Natural killer cell (primary cell): ENCODE measurements at places on chromosomes 11 and 22.

DNA sequence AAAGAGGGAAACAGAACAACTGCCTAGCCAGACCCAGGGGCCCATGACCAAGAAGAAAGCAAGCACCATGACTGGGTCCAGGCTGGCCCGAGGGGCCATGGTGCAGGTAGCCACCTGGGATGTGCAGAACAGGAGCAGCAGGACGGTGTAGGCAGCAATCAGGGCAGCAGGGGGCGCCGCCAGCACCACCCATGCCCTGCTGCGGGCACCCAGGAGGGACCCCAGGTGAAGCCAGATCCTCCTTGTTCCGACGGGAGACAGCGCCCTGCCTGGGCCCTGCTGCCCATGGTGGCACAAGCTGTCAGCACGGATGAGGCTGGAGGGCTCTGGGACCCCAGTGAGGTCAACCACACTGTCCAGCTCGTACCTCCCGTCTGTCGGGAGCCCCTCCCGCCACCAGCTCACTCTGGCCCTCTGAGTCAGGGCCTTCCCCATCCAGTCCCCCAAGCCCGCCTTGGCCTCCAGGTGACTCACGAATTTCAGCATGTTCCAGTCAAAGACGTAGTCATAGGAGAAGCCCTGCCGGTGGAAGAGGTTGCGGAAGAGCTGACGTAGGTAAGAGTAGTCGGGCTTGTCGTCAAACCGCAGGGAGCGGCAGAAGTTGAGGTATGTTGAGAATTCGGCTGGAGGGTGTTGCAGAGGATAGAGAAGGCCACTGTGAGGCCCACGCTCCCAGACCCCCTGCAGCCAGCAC is 18.8 kb downstream of the CSNK1E start:
- peak; percentile 47 for DNase-seq

DNA sequence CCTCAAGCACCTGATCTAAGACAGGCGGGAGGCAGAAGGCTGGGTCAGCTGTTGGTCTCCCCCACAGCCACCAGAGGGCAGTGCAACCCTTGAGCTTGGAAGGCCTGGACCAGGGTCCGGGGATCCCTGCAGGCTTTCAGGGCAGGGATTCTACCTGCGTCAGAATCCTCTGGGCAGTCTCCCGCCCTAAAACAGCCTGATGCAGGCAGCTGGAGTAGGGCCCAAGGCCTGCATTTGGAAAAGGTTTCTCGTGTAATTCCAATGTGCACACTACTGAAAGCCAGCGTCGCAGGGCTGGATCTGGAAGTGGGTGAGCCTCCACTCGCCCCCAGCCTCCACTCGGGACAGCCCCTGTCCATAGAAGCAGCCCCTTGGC is 31.8 kb downstream of the BID start:
- DNase-seq: peak; percentile 85

GRCh38 chr11:86932924-86933875 is 22.0 kb downstream of the FZD4 start:
- no peak for DNase-seq

GRCh38 chr22:44246615-44247326 is 66.0 kb downstream of the SHISAL1 start:
- DNase-seq: no peak

- peak; percentile 15 for DNase-seq
Measured at GRCh38 chr11:128463371-128463829, 124.0 kb downstream of the ETS1 start.

DNA sequence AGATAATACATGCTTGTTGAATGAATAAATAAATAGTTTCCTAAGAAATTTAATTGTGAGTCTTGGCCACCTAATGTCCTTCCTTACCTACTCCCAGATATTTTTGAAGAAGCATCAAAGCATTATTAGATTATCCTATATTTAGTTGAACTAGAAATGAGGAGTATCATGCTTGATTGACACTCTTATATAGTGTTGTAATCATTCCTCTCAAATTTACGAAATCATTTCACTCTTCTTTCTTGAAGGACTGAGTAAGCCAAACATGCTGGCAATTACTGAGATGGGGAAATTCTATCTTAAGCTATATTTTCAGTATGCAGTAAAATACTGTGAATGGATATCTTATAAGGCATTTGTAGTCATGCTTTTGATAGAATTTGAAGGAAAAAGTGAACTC is 189.0 kb downstream of the LUZP2 start:
- no peak for DNase-seq

DNA sequence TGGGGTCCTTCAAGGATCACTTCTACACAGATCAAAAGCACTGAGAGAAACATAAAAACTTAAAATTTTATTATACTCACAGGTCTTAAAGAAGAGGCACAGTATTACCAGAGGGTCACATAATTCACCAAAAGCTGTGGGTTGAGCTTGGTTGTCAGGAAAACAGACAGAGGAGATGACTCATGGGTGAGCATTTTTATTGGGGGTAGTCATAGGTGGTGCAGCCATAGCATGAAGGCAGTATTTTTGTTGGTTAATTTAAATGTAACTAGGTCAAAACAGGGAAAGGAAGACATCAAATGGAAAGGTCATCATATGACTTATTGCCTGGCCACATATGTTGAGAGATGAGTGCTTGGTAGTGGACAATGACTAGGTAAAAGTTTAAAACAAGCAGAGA is 24.2 kb downstream of the OR5B17 start:
- no peak for DNase-seq
